HS-27A (cell line): ENCODE measurements at places on chromosomes 5 and 9.

GRCh38 chr9:88387036-88387551 is 1.1 kb upstream of the SPIN1 start:
- no peak for DNase-seq

DNA sequence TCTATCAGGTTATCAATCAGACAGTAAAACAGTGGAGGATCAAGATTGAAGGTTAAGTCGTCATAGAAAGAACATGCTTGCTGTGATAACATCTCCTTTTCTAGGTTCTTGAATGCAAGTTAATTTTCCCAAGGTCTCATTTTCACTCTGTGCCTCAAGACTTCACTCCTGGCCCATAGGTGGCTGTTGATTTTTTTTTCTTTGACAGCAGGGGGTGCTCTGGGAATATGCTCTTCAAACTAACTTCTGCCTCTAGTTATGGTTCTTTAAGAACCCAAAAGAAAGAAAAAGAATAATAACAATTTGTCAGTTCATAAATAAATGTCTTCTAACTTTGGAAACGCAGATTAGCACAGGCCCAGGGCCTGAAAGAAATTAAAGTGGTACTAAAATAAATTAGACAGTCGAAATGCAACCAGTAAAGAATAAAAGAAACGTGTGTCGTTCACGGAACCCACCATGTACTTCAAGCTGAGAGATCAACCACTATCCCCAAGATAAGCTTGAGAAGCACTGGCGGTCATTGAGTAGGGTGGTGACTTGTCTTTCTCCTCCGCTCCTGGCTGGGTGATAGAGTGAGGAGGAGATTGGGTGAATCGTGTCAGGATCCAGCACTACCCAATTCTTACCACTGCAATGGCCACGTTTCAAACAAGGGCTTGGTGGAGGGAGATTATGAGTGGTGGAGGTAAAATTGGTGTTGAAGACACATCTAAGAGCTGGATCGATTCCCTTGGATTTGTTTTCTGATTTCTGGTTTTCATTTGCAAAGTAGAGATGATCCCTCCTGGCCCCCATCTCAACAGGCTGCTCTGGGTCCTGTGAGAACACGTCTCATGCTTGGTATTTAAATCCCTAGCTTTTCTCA is 93.4 kb upstream of the IRX4 start:
- DNase-seq, result no peak

DNA sequence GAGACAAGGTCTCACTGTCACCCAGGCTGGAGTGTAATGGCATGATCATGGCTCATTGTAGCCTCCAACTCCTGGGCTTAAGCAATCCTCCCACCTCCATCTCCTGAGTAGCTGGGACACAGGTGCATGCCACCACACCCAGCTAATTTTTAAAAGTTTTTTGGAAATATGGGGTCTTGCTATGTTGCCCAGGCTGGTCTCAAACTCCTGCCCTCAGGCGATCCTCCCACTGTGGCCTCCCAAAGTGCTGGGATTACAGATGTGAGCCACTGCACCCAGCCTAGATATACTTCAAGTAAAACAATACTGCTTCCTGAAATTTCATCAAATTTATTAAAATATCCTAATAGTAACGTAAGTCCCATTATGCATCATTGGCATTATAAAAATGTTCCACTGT is 33.4 kb downstream of the STARD4 start:
- no peak for DNase-seq

GRCh38 chr5:22615964-22616363 is 237.2 kb downstream of the CDH12 start:
- DNase-seq, result no peak

- DNase-seq, result no peak
Observed at GRCh38 chr5:82849885-82850284, 227.3 kb downstream of the TMEM167A start.

- DNase-seq, result no peak
Observed at GRCh38 chr5:60457233-60457632, 242.7 kb downstream of the DEPDC1B start.

GRCh38 chr9:90095682-90096081 is 490.9 kb downstream of the GADD45G start:
- no peak for DNase-seq

DNA sequence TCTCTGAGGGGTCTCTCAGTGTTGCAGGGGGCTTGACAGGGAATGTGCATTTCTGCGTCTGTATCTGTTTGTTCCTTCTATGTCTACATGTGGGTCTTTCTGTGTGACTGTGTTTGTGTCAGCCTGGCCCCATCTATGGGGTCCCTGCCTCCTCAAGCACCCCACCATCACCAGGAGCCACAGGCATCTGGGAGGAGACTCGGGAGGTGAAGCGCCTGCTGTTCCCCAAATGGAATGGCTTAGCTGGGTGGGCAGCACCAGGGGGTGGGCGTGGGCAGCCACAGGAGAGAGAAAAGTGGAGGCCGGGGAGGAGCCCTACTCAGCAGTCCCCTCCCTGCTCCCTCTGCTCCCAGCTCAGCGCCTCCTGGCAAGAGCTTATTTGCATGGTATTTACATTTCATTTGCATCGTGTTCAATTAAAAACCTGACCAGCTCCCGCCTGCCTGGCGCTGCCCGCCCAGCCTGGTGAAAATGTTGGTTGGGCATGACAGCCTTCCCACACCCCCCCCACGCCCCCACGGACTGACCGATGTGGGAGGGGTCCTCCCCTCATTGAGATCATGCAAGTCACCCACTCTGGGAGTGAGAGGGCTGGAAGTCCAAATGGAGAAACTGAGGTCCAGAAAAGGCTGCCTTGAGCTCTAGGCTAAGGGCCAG is 50.5 kb downstream of the CXXC5 start:
- DNase-seq, result no peak

DNA sequence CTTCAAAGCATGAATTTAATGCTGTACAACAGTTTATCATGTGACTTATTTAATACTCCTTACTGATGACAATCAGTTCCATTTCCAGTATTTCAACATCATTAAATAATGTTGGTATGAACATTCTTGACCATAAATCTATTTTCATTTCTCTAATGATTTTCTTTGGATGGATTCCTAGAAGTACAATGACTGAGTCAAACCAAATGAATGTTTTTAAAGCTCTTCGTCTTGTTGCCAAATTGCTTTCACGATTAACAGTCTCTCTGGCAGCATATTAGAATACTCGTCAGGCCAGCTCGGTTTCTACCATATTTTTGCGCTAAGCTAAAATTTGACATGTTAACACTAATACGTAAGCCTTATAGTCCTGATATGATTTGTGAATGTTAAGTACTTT is 197.0 kb downstream of the TRPM3 start:
- peak; percentile 33 for DNase-seq
